Activated CD4-positive, alpha-beta memory T cell treated with anti-CD3 and anti-CD28 coated beads for 36 hours (primary cell): ENCODE measurements at places on chromosomes 2 and 18.
A peak's percentile ranks its signal among the peaks of the same experiment; 100 is the strongest.

DNA sequence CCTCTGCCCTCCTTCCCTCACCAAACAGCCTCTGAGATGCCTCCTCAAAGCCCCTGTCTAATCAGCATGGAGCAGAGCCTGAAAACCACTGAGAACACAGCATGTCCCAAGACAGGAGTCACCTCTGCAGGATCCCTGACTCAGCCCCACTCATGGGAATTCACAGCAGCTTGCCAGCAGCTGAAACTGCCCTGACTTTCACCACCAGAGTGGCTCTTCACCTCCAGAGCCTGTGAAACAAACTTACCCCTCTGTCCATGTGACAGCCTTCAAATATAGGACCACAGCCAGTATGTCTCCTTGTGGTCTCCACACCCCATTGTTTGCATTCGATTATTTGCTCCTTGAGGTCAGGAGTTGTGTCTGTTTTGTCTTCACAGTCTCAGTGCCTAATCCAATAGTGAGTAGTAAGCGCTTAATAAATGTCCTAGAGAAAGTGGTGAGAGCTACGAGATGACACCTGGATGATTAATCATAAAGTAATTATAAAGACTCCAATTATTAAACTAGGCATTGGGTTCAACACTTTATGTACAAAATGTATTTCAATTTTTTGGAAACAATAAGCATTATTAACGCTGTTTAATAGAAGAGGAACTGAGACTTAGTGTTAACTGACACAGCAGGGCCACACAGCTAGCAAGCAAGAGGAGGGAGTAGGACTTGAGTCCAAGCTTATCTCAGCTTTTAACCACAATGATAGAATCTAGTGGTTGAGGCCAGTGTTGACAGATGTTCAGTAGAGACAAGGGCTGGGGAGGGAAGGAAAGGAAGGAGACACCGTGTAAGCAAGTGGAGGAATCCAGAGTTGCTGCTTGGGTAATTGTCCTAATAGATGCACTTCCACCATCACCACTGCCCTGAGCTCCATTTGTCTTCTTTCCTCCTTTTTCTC lies 358.7 kb upstream of the TNP1 start:
- no peak for DNase-seq

GRCh38 chr2:239711911-239712570 lies 311.2 kb upstream of the HDAC4 start:
- peak; percentile 2 for DNase-seq

DNA sequence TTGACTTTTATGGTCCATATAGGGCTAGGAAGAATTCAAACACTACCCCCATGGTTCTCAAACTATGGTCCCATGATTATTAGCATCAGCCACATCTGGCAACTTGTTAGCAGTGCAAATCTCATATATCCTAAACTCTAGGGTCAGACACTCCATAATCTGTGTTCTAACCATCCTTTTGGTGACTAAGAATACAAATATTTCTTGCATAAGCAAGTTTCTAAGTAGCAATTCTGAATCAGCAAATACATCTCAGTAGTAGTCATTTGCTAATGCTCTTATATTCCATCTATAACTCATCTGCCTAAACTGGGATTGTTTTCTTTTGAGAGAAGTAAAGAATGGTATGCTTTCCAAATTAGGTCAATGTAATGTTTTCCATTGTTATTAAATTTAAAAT lies 447.3 kb downstream of the TMX3 start:
- no peak for DNase-seq

DNA sequence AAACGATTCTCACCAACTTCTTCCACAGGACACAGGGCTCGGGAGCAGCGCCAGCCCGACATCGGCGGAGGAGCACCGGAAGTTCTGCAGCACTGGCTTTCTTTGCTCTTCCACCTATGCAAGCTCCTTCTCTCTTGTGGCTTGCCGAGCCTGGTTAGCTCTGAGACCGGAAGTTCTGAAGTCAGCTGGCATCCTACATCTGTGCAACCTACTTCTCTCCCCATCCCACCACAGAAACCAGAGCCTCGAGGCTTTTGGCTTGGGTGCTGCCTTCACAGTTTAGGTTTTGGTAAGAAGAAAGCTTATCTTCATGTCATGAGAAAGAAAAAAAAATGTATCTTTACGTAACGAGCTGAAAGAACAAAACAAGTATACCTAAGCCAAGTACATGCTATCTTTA lies 111.7 kb downstream of the ANKRD44 start:
- peak; percentile 95 for DNase-seq

GRCh38 chr18:57084331-57085271 lies 62.3 kb upstream of the BOD1L2 start:
- DNase-seq: no peak

DNA sequence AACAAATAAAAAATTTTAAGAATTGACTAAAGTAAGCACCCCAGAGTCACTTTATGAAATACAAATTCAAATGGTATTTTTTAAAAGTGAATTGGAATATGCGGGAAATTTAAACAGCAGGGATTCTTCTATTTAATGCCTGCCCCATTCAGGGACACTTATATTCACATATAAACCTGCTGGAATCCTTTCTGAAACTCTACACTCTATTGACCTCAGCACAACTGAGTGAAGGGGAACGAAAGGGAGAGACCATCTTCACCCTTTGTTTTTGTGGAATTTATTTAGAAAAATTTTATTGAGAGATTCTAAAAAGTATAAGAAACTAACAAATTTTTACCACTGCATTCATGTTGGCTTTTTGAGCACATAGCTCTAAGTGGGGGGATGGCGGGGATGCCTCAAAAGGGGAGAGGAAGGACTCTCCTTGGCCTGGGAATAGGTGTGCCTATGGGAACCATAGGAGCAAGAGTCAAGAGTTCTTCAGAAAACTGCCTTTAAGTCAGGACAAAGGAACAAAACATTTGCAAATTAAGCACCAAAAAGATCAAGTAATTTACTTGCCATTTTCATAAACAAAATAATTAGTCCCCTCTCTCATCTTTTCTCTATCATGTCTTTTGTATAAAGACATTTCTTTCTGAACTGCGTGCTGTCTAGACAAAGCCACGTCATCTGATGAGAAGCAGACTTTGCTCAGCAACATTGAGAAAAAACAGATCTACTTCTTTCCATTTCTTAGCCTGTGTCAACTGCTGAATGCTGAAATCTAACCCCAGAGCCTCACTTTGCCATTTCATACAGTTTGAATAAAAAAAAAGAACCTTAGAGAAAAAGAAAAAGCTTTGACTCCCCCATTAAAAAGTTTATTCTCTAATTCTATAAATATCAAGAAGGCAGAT lies 21.6 kb upstream of the FLACC1 start:
- DNase-seq: no peak

DNA sequence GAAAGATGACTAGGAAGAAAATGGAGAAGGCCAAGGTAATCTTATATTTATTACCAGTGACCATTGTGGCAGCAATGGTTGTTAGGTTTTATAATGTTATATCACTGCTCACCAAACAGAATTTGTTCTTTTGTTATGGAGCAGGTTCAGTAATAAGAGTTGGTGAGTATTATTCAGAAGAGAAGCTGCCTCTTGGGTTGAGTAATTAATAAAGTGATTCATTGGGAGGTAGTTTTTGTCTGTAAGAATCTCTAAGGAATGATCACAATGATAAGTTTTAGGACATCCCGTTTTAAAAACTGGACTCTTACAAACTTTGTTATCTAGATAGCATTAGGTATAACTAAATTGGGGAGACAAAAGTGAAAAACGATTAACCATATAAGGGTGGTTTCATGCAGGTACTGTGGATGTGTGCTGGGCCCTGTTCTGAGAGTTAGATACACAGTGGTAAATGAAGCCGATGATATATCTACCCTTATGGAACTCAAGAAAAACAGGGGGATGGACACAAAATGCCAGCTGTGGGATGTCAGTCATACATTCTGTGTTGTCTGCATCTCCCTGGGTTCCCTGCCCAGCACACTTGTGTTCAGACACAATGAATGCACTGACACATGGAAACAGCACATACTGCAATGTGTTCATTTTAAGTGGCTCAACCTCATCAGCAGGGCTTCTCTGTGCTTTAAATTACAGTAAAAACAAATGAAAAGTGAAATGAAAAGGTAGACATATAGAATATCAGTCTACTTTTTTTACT lies 7.5 kb downstream of the MAP4K4 start:
- DNase-seq: peak; percentile 30

GRCh38 chr2:173663353-173663752 lies 301.8 kb downstream of the SP3 start:
- no peak for DNase-seq

- DNase-seq: no peak
Measured at GRCh38 chr18:30730915-30731314, 311.6 kb downstream of the DSC3 start.

- no peak for DNase-seq
Measured at GRCh38 chr2:149903626-149904025, 316.1 kb upstream of the MMADHC start.

GRCh38 chr18:67359873-67360838 lies 156.4 kb downstream of the DSEL start:
- peak; percentile 63 for DNase-seq

- DNase-seq: peak; percentile 6
Measured at GRCh38 chr2:46487667-46488335, 8.4 kb downstream of the TMEM247 start.
